ELR (cell line): ENCODE measurements at places on chromosomes 16 and 17.
A peak's percentile ranks its signal among the peaks of the same experiment; 100 is the strongest.

GRCh38 chr16:4522051-4522581 lies 16.5 kb downstream of the CDIP1 start:
- DNase-seq = no peak

- no peak for DNase-seq
Observed at GRCh38 chr17:18382441-18383078, 5.0 kb downstream of the EVPLL start.

- no peak for DNase-seq
Observed at GRCh38 chr17:81696218-81696941, 6.8 kb upstream of the MRPL12 start.

DNA sequence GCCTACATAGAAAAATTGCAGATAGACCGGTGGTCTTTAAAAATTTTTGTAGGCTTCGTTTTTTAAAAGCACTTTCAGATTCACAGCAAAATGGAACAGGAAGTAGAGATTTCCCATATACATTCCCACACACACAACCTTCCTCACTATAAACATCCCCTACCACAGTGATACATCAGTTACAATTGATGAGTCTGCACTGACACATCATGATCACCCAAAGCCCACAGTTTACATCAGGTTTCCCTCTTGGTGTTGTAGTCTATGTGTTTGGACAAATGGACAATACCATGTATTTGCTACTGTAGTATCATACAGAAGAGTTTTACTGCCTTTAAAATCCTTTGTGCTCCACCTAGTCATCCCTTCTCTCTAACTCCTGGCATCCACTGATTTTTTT lies 113.9 kb upstream of the ADAMTS18 start:
- peak; percentile 28 for DNase-seq

GRCh38 chr16:78392585-78393195 lies 293.2 kb downstream of the WWOX start:
- no peak for DNase-seq

DNA sequence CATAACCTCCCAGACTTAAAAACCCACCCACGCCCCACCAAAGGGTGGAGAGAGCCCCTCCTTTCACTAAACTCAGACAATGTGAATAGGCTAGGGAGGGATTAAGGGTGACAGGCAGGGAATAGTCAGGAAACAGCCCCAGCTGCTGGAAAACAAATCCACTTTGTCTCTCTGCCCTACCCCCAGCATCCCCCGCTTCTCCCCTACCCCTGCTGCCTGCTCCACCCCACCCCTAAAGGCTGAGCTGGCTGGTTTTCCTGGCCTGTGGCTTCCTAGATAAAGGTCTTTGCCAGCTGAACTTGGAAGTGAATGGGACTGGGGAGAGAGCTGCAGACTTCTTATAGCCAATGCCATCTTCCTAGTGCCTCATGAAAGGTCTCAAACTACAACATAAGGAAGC lies 15.0 kb downstream of the CAVIN1 start:
- no peak for DNase-seq

- no peak for DNase-seq
Observed at GRCh38 chr16:27275394-27275793, 6.8 kb upstream of the NSMCE1 start.

DNA sequence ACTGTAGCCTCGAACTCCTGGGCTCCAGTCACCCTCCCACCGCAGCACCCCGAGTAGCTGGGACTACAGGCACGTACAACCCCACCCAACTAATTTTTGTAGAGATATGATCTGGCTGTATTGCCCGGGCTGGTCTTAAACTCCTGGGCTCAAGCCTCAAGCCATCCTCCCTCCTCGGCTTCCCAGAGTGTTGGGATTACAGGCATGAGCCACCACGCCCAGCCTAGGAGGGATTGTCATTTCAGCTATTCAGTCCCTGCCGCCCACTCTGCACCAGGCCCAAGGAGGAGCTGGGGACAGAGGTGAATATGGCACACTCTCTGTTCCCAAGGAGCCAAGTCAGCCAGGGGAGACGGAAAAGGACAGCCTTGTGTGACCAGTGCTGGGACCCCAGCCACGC lies 256.2 kb downstream of the PARN start:
- no peak for DNase-seq

DNA sequence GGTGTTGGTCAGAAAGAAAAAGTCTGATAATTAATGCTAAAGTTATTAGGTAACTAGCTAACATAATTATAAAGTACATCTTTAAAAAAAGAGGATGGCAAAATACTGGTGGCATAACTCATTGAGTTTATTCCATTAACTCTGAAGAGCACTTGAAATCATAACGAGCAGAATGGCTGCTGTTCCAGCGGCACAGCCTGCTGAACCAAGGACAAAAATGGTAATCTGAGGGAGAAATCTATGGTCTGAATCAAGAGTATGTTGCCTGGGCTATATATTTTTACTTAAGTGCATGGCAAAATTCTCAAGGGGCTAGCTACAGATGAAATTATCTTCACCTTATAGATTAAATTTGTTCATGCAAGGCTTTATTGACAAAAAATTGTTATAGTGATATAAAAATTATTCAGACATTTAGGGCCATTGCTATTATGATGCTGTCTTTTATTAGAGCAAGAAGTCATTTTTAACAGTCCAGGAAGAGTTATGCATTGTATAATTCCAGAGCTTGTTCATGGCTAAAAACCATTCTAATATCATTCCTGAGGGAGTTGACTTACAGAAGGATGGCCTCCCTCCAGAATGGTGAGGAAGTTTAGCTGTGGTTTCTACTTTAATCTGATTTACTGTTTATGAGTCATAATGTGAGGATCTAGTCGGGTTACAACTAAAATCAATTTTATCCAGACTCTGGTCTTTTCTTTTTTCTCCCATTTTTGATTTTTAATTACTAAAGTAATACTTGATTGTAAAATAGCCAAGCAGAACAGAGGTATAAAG lies 41.4 kb upstream of the ANKFN1 start:
- peak; percentile 36 for DNase-seq

- peak; percentile 59 for DNase-seq
Observed at GRCh38 chr17:64499805-64500486, 3.1 kb upstream of the POLG2 start.

DNA sequence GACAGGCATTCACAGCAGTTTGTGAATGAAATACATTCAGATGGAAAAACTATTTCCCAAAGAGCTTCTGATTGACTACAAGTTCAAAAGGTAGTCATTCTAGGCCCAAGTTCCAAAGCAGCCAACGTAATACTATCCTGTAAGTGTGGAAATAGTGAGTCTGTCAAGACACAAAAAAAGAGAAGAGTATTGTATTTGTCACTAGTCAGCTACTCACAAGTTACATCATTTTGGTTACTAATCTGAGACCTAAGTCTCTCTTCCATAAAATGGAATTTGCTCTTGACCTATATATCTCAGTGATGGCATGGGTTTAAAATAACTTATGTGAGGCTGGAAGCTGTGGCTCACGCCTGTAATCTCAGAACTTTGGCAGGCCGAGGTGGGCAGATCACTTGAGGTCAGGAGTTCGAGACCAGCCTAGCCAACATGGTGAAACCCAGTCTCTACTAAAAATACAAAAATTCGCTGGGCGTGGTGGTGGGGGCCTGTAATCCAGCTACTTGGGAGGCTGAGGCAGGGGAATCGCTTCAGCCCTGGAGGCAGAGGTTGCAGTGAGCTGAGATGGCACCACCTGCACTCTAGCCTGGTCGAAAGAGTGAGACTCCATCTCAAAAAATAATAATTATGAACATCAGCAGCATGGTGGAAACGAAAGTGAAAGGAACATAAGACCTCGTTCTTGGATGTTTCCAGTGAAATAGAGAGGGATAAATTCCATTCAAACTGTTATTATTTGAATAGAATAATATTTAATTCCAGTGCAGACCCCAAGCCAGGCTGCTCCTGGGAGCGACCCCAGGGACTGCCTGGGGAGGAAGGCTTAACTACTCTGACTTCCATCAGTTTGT lies 2.9 kb downstream of the CMC2 start:
- DNase-seq = peak; percentile 8

DNA sequence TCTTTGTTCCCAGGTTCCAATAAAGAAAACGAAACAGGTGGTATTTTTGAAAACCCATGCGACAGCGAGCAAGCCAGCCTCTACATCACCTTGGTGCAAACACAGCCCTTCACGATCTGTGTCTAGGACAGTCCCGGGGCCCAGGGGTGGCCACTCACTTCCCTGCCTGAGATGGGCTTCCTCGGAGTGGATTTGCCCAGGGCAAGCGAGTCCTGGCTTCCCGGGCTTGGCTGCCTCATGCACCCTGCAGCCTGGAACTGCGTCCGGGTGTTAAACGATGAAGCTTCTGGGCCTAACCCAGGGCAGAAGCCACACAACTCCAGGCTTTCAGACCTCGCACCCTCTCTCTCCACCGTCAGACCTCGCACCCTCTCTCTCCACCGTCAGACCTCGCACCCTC lies 66.0 kb downstream of the RPH3AL start:
- no peak for DNase-seq

- no peak for DNase-seq
Observed at GRCh38 chr17:74523308-74523707, 8.0 kb downstream of the CD300LB start.

GRCh38 chr16:87150262-87150661 lies 166.9 kb downstream of the C16orf95 start:
- DNase-seq = no peak

- no peak for DNase-seq
Observed at GRCh38 chr17:42474276-42474675, 15.6 kb downstream of the ATP6V0A1 start.

DNA sequence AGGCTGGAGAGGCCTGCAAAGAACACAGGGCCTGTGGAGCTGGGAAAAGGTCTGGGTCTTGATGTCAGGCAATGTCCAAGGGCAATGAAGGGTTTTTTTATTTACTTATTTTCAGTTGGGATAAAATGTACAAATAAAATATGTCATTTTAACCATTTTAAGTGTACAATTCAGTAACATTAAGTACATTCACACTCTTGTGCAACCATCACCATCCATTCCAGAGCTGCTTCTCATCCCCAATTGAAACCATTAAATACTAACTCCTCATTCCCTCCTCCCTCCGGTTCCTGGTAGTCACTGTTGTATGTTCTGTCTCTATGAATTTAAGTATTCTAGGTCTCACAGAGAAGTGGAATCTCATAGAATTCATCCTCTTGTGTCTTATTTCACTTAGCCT lies 444.7 kb downstream of the HS3ST3B1 start:
- DNase-seq = no peak

GRCh38 chr17:68204736-68205135 lies 43.1 kb upstream of the AMZ2 start:
- no peak for DNase-seq

GRCh38 chr16:65675161-65675560 lies 553.3 kb upstream of the CDH11 start:
- DNase-seq = no peak

GRCh38 chr17:78133179-78133951 lies 2.8 kb downstream of the TMC8 start:
- no peak for DNase-seq
